ENCODE measurements at places on chromosomes 2 and 18.

- DNase-seq, result no peak
These were observed 61.8 kb downstream of the RFTN2 start for GRCh38 chr2:197613509-197613987.

DNA sequence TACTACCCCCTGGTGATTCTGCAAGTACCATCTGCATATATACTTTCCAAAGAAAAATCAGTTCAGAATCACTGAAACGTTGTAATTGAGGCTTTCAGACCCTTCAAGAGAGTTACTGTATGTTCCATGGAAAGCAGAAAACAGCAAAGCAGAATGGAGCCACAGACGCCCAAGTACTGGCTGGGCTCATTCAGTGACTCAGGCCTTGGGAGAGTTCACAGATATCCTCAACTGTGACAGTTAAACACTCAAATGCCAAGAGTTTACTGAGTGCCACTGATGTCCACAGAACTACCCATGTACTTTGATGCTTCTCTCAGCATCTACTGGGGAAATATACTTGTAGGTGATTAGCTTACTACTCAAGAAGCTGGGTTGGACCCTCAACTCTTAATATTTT is 303.4 kb downstream of the TCF4 start:
- DNase-seq, result no peak

DNA sequence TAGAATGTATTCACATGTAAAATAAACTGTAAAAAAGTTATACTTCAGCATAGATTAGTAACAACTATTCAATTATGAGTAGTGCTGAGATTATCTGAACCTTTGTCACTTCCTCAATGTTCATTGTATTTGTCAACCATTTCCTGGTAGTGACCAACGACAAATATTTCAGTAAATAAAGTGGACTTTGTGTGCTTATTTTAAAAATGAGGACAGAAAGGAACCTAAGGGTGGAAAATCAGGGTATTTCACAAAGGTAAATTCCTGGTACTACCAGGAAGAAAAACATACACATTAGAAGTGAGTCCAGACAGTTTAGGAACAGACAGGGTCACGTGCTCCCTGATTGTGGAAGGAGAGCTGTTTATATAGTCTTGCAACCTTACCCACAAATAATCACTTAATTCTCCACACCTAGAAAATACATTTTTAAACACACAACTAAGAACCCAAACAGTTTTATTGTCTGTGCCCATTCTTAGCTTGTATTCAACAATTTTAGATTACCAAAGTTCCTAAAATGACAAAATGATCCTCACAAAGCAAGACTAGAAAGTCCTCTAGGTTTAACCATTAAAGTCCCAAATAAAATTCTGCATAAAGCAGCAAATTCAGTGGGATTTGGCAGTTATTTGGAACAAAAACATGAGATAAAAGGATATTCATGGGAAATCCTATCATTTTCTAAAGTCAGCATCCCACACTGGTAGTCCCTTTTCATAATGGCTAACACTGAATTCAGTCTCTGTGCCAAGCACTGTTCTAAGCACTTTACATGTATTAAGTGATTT is 28.2 kb downstream of the PELI1 start:
- no peak for DNase-seq

DNA sequence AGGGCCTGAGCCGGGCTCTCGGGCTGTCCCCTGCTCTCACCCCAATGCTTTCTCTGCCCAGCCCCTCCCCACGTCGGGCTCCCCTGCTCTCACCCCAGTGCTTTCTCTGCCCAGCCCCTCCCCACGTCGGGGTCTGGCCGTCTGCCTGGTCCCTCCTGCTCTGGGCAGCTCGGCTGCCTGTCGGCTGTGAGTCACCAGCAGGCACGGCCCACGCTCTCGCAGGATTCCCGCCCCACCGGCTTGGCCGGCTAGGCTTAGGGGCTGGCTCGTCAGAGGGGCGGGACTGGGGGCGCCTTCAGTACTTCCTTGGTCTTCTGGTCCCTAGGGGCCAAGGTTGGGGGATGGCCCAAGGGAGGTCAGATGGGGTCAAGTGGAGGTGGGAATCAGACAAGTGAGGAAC is 3.3 kb downstream of the BOK start:
- no peak for DNase-seq
